Jurkat, Clone E6-1 (cell line): ENCODE measurements at places on chromosomes 2 and 18.

- no peak for DNase-seq
Measured at GRCh38 chr2:139259422-139260051, 479.3 kb upstream of the NXPH2 start.

DNA sequence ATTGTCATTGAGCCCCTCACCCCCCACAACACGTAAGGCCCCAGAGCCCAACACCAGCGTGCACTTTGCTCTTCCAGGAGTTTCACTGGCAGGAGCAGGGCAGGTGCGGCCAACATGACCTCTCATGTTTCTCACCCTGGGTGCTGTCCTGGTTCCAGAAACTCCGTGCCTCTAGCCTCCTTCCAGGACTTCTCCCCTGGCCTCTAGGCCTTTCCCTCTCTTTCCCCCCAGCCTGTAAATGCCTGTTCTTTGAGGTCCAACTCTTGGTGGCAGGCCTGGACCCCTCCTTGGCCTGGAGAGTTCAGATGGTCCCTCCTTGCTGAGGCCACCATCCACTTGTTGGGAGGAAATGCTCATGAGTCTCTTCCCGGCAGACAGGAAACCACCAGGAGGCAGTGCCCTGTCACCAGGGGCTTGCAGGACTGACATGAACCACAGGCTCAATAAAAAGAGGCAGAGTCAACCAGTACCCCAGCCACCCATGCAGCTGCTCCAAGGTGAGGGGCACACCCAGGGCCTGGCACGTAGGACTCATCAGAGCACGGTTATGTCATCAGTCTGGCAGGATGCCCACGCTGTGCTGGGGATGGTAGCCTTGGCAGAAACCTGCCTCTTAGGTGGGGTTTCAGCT lies 1.5 kb downstream of the MALL start:
- peak; percentile 46 for DNase-seq

DNA sequence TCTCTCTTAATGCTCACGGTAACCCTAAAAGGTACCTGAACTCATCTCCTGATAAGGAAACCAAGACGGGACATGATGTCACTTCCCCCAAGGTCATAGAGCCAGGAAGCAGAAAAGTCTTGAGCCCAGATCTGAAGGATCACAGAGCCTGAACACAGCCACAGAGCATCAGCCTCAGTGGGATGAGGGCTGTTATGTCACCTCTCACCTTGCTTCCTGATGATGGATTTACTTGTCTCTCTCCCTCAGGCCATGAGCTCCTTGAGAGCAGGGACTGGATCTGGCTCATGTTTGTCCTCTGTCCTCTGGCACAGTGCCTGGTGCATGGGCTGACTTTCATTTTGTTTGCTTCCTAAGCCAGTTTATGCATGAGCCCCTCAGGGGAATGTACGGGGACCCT lies 54.2 kb downstream of the SERTAD2 start:
- peak; percentile 29 for DNase-seq

- DNase-seq: no peak
Measured at GRCh38 chr2:29462293-29462692, 347.1 kb downstream of the CLIP4 start.

DNA sequence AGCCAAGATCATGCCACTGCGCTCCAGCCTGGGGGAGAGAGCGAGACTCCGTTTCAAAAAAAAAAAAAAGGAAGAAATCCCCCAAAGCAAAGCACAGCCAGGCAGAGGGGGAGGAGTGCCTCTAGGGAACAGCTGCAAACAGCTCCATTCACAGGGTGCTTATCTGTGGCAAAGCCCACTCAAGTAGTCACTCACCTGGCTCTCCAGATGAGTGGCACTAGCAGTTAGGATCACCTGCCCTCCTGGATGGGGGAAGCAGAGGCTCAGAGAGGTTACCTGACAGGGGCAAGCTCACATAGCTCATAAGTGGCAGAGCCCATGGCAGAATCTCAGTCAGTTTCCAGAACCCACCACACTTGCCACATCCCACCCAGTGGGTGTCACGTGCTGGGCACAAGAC lies 30.3 kb downstream of the TFCP2L1 start:
- DNase-seq: no peak

GRCh38 chr2:109117780-109118179 lies 11.2 kb upstream of the SH3RF3 start:
- DNase-seq: no peak

DNA sequence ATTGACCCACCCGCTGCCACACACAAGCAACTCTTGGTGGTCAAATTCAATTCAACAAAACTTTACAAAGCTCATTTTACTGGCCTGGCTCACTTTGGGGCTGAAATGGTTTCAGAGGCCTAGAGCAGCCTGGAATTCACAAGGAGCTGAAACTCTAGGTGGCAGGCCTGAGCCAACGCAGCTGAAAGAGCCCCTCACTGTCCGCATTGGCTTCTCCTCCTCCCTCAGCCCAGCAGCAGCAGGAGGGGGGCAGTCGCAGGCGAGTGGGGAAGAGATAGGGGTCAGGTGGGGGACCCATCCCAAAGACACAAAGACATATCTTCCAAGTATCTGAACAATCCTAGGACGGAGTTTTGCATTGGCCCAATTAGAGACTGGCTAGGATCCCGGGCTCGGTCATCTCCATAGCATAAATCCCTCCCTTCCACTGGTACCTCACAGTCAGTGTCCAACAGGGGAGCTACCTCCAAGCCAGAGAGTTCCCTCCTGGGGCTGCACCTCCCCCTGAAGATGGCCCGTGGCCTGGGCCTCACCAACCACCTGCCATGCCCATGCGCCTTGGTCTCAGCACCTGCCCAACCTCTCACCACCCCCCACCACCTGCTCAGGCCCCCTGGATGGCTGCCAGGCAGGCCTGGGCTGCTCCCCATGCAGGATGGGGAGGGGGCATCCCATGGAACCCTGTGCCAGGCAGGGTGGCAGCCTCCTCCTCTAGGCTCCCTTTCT lies 113.4 kb downstream of the ZBTB7C start:
- DNase-seq: no peak

GRCh38 chr2:142044197-142044596 lies 86.6 kb downstream of the LRP1B start:
- DNase-seq: no peak

GRCh38 chr2:138871312-138871711 lies 91.1 kb upstream of the NXPH2 start:
- no peak for DNase-seq

- DNase-seq: no peak
Measured at GRCh38 chr18:2857491-2858131, 10.8 kb downstream of the EMILIN2 start.

DNA sequence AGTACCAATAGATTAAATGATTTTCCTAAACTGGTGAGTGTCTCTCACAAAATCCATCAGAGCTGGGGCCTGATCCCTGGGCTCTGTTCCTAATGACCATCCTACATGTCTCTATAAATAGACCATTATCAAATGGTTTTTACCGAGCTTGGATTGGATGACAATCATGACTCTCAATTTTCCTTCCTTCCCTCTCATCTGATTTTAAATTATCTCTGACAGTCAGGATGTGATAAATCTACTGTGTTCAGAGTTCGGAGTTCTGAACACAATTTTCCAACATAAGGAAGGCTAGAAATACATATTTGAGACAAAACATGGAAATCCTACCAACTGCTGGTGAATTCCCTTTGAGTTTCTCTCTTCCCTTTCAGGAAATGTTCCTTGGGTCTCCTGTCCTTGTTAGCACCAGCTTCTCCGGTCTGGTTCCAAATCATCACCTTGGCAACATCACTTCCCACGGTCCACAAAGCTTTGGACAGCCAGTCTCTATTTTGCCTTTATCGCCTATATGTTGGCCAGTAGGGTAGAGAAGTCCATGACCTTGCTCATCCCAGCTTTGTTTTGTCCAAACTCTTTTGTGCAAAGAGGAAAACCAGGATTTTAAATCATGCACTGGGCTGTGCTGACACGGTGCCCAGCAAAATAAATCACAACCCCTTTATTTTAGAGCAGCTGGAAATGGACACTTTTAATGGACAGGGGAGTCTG lies 139.6 kb upstream of the ITGA6 start:
- no peak for DNase-seq

- DNase-seq: no peak
Measured at GRCh38 chr2:100136310-100136709, 6.1 kb downstream of the AFF3 start.

- no peak for DNase-seq
Measured at GRCh38 chr2:57490741-57491140, 555.9 kb upstream of the VRK2 start.

DNA sequence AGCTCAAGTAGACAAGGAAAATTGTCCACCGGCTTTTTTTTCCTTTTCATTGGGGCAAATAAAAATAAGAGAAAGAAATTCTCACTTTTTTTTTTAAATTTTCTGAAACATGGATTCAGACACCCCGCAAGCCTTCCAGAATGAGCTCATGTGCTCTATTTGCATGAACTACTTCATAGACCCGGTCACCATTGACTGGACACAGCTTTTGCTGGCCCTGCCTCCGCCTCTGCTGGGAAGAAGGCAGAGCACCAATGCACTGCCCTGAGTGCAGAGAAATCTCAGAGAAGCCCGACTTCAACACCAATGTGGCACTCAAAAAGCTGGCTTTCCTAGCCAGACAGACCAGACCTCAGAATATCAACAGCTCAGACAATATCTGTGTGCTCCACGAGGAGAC lies 30.2 kb upstream of the TRIM43B start:
- DNase-seq: no peak

DNA sequence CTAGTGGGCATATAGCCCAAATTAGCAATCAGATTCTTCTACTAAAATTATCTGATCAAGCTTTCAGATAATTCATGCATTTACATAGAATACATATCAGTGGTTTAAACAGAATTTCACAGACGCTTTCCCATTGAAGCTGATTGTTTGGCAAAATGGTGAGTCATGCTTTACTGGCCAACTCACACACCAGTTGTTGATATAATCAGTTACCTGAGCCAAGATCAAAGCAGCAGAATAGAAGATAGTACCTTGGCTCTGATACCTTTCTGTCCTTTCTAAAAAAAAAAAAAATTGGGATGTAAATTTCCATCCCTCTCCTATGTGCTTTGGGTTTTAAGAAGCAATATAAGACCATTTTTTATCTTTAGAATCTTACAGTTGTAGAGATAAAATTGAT lies 178.0 kb downstream of the MCFD2 start:
- DNase-seq: no peak

GRCh38 chr2:79792090-79792489 lies 279.2 kb downstream of the CTNNA2 start:
- DNase-seq: no peak

DNA sequence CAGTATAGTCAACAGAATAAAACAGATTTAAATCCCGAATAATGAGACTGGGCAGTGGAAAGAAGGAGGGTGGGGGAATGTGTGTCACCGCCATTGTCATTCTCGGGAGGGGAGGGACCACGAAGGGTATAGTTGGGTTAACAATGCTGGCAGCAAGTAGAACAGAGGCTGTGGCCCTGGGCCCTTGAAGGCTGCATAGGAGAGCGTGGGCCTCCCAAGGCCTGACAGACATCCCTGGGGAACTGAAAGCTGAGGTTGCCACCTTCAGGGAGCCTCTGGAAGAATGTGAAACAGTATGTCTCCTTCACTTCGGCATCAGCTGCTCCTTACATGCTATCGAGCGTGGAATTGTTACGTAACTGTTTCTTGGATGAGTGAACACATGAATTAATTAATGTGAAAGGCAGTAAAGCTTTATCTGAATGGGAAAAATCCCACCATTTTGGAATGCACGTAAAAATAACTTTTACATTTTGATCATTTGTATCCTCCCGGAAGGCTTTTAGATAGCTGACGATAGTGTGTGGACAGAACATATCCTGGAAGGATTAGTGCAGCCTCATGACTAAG lies 92.8 kb upstream of the TTC39C start:
- no peak for DNase-seq

DNA sequence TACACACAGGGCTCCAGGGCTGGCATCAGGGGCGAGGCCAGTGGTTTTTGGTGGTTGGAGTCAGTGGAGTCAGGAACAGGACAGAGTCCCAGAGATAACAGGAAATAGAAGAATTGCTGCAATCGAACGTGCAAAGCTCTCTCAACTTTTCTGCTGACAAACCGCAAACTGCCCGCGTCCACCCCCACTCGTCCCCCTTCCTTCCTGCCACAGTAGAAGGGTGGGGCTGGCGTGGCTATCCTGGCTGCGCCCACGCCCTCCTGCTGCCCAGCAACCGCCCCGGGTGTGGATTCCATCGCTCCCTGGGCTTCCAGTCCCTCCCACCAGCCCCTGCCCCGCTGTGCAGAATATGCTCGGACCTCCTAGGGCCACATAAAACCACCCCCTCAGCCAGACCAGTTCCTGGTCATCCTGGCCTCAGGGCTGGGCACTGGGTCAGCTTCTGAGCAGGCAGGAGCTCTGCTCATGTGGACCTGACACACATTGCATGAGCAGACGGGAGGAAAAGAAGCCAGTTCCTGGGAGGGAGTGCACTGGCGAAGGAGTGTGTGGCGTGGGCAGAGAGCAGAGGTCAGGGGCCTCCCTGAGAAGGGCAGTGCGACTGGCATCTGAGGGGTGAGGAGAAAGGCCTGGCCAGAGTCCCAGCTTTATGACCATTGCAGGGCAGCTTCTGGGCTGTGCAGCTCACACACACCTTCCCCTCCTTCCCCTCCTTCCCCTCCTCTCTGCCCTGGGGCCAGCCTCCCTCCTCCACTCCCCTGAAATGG lies 85.4 kb upstream of the ATG16L1 start:
- DNase-seq: no peak

GRCh38 chr2:145260081-145260480 lies 740.2 kb upstream of the ZEB2 start:
- DNase-seq: no peak

DNA sequence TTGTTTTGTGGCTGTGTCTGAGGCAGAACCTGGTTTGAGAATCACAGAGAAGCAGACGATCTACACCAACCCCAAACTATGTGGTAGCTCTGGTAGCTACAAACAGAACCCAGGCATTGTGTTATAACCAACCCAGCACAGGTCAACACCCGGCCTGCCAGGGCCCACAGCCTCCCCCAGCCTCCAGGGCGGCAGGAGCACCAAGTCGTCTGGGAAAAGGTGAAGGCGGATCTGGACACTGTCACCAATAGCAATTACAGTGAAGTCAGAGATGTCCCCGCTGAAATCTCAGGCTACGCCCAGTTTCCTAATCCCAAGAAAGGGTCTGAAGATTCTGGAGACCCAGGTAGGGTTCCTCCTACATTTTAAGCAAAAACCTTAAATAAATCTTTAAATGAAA lies 3.6 kb downstream of the HJURP start:
- no peak for DNase-seq

DNA sequence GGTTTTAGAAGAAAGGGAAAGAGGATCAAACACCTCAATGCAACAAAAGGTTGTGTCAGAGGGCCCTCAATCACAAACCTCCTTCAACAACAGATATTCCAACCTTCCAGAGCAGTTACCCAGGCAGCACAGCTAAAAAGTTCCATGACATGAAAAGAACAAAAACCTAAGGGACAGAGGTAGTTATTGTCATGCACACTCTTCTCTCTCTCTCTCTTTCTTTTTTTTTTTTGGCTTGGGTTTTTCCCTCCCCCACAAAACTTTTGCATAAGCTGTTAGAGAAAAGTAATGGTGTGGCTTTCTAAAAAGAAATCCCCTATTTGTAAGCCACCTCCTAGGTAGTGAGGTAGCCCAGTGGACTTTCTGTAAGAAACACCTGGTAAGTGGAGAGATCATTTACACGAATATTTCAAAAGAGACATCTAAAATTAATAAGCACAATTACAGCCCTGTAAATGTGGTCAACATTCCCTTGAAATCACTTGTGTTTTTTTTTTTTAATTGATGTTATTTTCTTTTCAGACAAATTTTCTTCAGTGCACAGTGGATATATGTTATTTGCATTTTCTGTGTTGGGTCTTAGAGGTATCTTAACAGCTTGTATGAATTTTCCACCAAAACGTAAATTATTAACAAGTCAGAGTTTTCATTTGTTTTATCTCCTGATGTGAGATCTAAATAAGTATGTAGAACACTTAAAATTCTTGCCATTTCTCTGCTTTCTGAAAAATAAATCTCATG lies 48.4 kb downstream of the ZEB2 start:
- no peak for DNase-seq

GRCh38 chr2:54858021-54858681 lies 134.7 kb downstream of the EML6 start:
- no peak for DNase-seq
